HCEC 1CT (cell line): ENCODE measurements at places on chromosomes 11 and 22.
A peak's percentile ranks its signal among the peaks of the same experiment; 100 is the strongest.

DNA sequence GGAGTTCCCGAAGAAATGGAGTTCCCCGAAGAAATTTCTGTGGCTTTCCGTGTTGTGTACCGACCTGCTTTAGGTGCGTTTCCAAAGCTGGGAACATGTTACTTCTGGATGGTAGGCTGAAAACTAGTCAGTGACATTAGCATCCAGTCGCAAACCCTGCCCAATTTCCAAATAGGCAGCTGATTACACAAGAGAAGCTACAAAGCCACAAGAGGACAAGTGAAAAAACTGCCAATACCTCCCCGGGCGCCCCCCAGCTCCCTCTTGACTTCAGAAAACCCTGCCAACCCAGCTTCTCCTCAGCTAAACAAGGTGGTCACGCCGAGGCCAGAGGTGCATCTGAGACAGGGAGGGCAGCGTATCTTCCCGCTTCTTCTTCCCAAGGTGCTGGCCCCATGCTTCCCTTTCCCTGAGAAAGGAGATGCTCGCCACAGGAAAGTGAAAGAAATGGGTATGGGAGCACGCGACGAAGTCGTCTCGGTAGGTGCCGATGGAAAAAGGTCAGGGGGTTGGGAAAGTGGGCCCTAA is 551 bp downstream of the AGBL2 start:
- DNase-seq: peak; percentile 18

DNA sequence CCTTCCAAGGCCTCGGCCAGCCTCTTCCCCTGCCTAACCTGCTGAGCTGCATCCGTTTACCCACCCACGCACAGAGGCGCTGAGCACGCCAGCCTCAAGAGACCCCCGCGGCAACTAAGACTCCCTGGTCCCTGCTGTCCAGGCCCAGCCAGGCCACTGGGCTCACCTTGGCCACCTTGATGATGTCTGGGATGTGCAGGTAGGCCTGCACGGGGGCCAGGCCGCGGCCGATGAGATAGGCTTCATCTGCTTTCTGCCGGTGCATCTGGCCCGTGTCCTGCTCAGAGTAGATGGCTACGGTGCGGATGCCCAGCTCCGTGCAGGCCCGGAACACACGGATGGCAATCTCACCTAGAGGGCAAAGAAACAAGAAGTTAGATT is 14.6 kb downstream of the LRFN4 start:
- no peak for DNase-seq

- DNase-seq: no peak
Measured at GRCh38 chr11:64458997-64459396, 100.0 kb downstream of the RPS6KA4 start.

GRCh38 chr11:120172054-120172911 is 34.4 kb upstream of the TRIM29 start:
- peak; percentile 57 for DNase-seq

DNA sequence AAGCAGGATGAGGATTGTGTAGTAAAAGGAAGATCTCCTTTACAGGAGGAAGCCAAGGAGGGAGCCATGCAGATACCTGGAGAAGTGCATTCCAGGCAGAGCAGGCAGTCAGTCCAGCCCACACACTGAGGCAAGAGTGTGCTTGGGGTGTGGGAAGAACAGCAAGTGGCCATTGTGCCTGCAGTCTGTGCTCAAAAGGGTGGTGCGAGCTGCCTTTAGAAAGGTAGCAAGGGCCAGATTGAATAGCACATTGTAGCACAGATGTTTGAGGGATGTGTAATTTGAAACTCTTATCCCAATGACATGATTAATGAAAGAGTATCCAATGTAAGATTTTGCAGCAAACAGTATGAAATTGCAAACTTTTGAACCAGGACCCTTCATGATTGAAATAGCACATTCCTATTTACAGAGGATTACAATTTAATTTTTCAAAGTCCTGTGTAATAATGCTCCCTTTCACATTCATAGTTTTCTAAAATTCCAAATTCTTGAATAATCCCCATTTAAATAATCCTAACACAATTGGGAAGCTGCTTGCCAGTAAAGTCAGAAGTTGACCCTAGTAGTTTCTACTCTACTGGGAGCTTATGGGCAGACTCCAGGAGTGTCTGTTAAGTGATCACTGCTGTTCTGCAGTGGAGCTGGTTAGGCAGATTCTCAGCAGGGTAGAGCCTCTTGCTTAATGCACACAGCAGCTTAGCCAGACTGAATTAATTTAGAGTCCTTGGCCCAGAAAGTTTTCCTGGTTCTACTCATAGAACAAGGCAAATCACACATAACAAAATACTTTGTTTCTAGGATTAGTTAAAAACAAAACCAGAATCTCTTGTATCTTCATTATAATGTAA is 78.1 kb downstream of the CYB5R2 start:
- DNase-seq: no peak

DNA sequence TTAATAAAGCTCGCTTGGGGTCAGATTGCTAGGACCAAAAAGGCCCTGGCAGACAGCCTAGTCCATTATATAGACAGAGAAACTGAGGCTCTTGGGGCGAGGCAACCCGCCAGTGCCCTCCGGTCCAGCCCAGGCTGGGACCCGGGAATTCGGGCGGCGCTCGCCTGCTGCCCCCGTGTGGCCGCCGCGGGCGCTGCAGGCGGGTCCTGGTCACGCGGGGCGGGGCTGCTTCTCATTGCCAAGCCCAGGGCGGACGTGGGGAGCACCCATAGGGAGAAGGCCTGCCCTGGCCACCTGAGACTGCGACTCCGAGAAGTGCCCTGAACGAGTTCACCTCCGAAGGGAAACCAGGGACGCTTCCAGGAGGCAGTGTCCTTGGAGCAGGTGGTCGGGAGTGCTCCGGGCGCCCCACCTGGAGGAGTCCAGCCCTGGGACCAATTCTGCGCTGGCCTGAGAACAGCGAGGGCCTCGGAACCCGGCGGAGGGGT is 36.0 kb upstream of the CSNK1E start:
- DNase-seq: peak; percentile 38

DNA sequence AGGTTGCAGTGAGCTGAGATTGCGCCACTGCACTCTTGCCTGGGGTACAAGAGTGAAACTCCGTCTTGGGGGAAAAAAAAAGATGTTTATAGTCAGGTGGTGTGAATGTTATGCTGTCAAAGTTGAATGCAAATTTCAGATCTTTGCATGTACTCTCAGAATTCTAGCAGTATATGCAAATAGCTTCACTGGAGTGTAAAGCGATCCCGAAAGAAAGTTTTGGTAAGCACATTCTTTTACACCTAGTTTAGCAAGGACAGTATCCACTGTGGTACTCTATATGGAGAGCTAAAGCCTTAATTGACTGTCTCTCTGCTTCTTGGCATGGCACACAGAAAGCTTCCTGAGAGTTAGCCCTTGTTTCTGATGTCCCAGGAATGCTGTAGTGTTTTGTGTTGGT is 4.0 kb downstream of the JAM3 start:
- DNase-seq: no peak

DNA sequence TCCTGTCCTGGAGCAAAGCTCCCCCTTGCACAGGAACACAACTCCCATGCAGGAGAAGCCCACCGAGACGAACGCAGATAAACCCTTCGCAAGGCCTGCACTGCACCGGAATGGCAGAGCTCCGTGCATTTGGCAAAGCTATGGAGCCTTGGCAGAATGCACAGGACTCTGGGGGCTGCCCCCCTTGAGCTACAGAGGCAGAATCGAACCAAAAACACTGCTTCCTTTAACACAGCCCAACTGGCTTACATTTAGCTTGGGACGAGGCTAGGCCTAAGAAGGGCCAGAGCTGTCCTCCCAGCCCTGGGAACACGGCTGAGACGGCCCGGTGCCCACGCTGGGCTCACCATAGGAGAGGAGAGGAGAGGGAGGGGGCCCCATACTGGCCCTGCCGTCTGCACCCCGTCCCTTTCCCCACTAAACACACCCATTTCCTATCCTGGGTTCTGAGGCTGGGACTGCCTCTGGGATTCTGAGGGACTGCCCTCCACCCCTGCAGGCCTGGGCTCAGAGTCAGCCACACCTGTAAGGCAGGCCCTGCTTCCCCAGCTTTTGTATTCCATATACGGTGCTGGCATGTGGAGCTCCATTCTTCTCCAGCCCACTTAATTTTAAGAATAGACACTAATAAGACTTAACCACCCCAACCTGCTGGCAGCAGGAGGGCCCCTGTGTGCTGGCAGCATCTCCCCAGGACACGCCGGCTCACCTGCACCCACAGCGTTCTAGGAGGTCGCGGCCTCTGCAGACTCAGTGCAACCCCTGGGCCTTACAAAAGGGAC is 32.9 kb downstream of the PPM1F start:
- no peak for DNase-seq

DNA sequence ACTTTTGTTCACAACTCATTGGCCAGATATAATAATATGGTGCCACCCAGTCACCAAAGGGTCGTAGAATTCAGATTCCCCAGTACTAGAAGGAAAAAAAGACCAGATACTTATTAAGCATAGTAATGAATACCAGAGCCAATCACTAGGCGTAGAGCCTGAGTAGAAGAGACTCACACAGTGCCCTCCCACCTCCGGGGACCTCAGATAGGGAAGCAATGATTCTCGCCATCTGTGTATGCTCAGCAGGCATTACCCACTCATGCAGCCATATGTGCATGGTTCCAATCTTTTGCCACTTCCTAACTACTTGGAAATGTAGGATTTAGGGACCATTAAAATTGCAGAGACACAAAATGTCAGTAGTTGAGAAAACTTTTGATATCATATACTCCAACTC is 85.3 kb downstream of the C11orf87 start:
- DNase-seq: no peak

DNA sequence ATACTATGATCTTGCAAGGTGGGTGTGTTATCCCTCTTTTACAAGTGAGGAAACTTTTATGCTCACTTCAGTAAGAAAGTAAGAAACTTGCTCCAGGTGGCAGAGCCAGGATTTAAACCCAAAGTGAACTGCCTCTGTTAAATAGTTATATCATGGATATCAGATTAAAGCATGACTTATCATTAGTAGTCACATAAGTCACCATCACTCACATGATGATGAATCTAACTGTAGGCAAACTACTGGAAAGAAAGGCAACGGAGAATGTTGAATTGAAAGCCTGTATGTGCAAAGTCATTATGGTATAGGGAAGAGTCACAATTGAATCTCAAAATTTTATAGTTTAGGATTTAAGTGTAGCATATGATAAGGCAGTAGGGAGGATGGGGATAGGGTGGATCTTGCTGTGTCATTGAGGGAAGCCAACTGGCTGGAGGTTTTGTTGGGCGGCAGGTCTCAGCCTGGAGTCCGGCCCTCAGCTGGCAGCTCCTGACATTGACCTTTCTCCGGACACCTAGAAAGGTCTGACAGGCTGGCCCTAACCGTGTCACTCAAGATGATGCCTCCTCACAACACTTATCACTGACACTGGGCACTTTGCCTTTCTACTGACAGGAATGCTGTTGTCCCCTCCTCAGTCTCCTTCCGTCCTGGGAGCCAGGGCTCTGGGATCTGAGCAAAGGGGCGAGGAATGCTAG is 98.3 kb downstream of the EMSY start:
- DNase-seq: peak; percentile 65
